ENCODE measurements at places on chromosomes 1 and 21.
A peak's percentile ranks its signal among the peaks of the same experiment; 100 is the strongest.

GRCh38 chr1:4794020-4794780, 139.8 kb downstream of the AJAP1 start:
- DNase-seq, result no peak

- DNase-seq, result no peak
Observed at GRCh38 chr1:223887747-223888418, 42.1 kb upstream of the TP53BP2 start.

GRCh38 chr1:223700942-223701637, 11.2 kb upstream of the CAPN2 start:
- no peak for DNase-seq

GRCh38 chr1:18612073-18612472, 18.6 kb upstream of the PAX7 start:
- no peak for DNase-seq

DNA sequence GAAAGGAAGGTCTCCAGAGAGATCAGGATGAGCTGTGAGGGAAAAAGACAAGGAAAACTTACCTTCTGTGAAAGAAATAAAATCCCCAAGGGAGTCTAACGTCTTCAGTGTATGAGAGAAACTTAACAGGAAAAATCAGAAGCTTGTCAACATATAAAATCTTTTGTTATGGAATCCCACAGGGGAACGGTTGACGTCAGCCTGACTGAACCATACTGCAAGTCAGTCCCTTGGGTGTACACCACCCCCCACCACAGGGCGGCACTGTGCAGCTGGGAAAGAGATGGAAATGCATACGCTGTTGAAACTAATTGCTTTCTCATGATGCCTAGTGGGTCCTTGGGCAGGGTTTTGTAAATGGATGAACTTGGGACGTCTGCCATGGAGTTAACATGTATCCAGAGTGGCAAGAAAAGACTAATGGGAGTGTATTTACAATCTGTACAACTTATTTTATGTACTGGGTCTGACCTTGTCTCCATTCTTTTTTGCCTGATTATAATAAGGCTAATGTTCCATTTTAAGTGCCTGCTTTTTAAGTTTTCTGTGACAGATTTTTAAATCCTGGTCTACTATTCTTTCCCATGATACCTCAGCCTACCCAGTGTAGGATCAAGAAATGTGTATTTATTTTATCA, 22.7 kb downstream of the UTP25 start:
- peak; percentile 10 for DNase-seq

- DNase-seq, result no peak
Observed at GRCh38 chr1:55928576-55928975, 650.8 kb downstream of the PLPP3 start.

DNA sequence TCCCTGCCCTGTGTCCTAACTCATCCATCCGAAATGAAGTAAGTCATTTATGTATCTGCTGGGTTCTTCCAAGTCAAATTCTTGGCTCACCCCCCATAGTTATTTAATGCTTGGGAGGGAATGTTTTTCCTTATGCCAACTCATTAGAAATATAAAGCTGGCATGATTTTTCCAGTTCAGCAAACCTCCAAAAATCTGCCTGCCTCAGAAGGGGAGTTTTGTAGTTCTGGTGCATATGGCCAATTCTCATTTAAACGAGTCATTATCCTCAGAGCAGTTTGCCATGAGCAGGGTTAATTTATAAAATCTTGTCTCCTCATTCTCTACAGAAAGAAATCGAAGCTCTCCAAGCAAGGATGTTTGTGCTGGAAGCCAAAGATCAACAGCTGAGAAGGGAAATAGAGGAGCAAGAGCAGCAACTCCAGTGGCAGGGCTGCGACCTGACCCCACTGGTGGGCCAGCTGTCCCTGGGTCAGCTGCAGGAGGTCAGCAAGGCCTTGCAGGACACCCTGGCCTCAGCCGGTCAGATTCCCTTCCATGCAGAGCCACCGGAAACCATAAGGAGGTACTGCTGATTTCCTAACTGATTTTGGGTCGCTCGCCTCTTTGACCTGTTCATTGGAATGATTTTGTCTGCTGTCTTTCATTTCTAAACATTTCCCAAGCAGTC, 144.1 kb downstream of the DISC1 start:
- no peak for DNase-seq

- no peak for DNase-seq
Observed at GRCh38 chr1:181989261-181989920, 72.1 kb downstream of the ZNF648 start.

GRCh38 chr1:14495996-14496395, 102.5 kb upstream of the KAZN start:
- DNase-seq, result no peak

- DNase-seq, result no peak
Observed at GRCh38 chr1:226845624-226846023, 24.8 kb upstream of the PSEN2 start.

- no peak for DNase-seq
Observed at GRCh38 chr1:82562448-82562847, 761.7 kb downstream of the ADGRL2 start.

DNA sequence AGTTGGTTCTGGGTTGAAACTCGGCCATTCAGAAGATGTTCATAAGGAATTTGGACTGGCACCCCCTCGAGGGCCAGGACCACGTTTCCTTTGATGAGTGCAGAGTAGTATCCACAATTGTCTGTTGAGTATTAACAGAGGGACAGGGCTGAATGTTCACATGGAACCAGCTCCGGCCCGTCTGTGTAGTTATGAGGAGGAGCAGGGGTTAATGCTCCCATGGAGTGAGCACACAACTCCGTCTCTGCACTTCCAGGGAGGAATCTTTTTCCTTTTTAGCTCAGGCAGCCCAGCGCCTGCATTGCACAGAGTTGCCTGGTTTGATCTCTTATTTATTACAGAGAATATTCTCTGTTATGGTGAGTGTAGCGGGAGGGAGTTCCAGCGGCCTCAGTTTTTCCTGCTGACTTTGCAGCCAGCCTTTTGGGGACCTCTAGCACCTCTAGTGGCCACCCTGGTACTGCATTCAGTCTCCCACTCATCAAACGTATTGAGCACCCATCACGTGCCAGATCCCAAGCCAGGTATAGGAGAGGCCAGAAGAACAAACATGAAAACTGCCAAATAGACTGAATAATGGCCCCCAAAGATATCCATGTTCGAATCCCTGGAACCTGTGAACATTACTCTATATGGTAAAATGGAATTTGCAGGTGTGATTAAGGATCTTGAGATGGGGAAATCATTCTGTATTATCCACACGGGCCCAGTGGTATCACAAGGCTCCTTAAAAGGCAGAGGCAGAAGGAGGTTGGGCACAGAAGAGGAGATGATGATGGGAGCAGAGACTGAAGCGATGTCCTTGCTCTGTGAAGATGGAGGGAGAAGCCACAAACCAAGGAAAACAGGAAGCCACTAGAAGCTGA, 167.7 kb upstream of the CSF3R start:
- DNase-seq, result peak; percentile 35

DNA sequence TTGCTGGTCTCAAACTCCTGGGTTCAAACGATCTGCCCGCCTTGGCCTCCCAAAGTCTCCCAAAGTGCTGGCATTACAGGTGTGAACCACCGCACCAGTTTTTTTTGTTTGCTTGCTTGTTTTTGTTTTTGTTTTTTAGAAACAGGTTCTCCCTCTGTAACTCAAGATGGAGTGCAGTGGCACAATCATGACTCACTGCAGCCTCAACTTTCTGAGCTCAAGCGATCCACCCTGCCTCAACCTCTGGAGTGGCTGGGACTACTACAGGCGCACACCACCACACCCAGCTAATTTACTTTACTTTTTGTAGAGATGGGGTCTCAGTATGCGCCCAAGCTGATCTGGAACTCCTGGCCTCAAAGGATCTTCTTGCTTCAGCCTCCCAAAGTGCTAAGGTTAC, 47.3 kb upstream of the USP1 start:
- DNase-seq, result no peak

GRCh38 chr1:202516434-202516877, 168.0 kb downstream of the PPP1R12B start:
- no peak for DNase-seq

DNA sequence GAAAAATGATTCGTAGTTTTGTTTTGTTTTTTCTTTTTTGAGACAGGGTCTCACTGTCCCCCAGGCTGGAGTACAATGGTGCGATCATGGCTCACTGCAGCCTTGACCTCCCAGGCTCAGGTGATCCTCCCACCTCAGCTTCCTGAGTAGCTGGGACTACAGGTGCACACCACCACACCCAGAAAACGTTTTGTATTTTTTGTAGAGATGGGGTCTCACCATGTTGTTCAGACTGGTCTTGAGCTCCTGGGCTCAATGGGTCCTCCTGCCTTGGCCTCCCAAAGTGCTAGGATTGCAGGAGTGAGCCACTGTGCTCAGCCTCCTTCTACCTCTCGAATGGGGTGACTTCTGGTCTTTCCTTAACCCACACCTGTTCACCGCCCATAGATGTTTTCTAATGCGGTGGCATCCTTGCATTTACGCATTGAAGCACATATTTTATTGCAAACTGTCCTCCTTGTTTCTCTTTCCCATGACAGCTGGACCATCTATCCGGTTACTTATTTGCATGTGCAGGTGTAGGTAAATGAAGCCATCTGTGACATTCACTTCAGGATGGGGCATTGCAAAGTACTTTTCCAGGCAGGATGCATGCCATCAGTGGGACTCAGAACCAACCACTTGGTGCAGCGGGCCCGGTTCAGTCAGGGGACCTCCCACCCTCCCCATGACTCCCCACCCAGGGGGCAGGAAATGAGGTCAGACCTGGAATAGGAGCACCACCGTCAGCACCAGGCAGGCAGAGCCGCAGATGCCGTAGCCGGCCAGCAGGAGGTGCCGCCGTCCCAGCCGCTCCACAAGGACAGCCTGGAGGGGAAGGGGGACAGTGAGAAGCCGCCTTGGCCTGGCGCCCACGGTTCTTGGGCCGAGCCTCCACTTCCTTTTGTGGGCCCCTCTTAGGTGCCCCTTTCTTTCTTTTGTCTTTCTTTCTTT, 16.5 kb downstream of the SLC2A7 start:
- DNase-seq, result no peak

- no peak for DNase-seq
Observed at GRCh38 chr1:33302325-33302724, 18.6 kb downstream of the A3GALT2 start.

DNA sequence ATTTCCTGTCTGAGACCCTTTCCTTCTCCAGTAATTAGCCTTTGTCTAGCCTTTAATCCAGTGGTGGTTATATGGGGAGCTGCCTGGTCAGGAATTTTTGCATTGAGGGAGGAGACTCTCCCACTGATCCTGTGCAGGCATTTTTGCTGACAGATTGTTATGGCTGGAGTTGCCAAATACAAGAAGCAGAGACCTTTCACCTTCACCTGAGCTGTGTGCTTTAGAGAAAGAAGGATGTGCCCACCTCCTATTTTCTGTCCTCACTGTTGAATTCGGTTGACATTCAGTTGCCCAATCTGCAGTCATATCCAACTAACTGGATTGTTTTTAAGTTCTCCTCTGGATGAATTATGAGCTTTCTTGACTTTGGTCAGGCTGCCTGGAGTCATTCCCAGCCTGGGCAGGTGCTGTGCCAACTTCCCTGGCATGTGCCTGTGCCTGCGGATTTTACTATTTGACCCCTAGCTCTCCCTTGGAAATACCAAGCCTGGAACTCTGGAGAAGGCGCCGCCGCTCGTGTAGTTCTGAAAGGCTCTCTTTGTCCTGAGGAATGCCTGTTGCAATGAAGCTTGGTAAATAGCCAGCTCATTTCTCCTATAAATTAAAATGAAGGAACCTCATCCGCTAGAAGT, 143.9 kb downstream of the NOS1AP start:
- DNase-seq, result peak; percentile 75

DNA sequence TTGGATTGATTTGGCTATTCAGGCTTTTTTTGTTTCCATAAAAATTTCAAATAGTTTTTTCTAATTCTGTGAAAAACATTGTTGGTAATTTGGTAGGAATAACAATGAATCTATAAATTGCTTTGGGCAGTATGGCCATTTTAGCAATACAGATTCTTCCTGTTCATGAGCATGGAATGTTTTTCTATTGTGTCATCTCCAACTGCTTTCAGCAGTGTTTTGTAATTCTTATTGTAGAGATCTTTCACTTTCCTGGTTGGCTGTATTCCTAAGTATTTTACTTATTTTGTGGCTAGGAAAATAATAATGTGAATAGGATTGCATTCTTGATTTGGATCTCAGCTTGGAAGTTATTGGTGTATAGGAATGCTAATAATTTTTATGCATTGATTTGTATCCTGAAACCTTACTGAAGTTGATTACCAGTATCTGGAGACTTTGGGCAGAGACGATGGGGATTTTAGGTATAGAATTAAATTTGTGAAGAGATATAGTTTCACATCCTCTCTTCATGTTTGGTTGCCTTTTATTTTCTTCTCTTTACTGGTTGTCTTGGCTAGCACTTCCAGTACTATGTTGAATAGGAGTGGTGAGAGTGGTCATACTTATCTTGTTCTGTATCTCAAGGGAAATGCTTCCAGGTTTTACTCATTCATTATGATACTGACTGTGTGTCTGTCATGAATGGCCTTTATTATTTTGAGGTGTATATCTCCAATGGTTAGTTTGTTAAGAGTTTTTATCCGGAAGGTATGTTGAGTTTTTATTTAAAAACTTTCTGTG, 57.3 kb downstream of the DRAM2 start:
- DNase-seq, result no peak

DNA sequence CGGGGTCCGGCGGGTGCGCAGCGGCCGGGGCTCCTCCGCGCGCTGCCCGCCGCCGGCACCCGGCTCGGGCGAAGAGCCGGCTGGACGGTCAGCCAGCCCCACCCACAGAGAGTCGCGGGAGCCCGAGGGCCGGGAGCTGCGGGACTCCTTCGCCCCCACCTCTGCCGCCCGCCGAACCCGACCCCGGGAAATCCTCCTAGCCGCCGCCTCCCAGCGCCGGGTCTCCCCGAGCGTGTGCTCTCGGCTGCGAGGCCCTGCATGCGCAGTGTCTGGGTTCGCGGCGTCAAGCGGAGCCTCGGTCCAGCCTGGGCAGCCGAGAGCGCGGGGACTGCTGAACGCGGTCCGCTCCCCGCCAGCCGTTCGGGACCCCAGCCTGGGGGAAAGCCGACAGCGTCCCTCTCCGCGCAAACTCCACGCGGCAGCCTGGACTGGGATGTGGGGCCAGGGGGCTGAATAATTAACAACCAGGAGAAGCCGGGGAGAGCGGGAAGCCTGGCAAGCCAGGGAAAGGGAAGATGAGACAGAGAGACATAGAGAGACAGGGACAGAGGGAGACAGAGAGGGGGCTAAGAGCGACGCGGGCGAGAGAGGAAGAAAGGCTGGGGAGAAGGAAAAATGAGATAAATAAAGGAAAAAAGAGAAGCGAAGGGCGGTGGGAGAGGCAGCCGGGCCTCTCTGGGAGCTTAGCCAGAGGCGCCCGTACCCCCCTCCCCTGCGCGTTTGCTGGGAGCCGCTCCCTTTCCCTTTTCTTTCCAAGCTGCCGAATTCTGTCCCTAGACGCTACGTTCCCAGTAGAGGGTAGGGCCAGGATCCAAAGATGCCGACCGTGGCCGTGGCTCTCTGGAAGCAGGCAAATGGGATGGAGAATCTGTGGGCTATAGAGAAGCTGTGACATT, 64.2 kb downstream of the MEF2D start:
- DNase-seq, result no peak

DNA sequence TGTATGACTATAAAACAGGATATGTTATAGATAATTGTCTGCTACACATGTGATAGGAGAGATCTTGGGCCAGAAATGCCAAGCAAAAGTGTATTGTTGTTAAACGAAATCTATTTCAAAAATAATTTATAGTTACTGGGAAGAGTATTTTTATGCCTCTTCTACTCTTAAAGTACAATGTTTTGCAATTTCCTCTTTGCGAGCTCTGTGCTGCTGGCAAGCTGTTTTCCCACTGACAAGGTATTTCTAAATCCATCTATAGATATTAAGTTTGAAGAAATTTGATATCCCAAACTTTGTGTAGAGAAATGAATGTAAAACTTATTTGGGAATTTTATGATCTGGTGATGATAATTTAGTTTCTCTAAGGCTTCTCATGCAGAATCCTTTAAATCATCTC, 63.3 kb upstream of the PTGFR start:
- DNase-seq, result no peak

- no peak for DNase-seq
Observed at GRCh38 chr1:81710857-81711256, 89.9 kb upstream of the ADGRL2 start.

Measured in substantia nigra (tissue), 51 donors.